Kidney capillary endothelial cell (primary cell): ENCODE measurements at places on chromosomes 13 and 19.

DNA sequence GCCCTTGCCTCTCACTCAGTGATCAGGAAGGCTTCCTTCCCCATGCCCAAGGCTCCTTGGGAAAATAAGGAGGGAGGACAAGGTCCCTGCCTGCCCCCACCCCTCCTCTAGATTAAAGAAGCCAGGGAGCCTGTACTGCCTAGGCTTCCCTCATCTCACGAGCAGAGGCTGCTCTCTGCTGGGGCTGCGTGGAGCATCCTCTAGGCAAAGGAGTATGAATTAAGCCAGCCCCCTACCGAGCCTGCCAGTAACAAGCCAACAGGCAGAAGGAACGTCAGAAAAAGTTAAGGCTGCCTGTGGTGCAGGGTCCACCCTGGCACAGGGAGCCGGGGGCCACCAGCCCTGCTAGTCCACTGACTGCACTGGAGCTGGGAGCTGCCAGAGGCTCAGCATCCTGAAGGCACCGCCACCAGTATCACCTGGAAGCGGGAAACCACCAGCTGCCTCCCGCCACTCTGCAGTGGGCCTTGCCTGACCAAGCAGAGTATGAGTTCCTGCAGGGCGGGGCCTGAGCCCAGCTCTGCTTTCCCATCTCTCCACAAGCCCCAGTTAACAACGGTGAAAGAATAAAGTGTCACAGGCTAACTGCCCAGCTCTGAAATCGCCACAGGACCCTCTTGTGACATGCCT is 6.8 kb downstream of the NAPA start:
- no peak for DNase-seq

DNA sequence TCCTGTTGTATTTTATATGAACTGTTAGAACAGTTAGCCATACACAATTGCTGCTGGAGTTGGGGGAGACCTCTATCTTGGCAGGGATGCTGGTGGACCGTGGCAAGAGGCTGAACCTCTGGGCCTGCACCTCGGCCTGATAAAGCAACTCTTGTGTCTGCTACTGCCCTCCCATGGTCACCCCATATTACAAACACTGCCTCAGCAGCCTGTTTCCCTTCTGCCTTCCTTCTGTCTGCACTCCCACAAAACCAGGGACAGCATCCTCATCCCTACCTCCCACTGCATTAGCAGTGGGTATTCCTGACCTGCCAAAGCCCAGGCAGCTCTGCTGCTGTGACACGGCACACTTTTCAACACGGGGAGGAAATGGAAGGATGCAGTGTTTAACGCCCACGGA is 456.4 kb downstream of the FGF14 start:
- no peak for DNase-seq

GRCh38 chr19:12834566-12834943 is at the start of gene RTBDN:
Gene RTBDN (minus strand): TSS chr19:12834579. CDS start chr19:12829979, 4,600 bp downstream.
- DNase-seq = no peak

- DNase-seq = no peak
These were observed 375.4 kb upstream of the ZNF507 start for GRCh38 chr19:31970027-31970461.

GRCh38 chr13:22748866-22749577 is 431.8 kb upstream of the SGCG start:
- DNase-seq = no peak

DNA sequence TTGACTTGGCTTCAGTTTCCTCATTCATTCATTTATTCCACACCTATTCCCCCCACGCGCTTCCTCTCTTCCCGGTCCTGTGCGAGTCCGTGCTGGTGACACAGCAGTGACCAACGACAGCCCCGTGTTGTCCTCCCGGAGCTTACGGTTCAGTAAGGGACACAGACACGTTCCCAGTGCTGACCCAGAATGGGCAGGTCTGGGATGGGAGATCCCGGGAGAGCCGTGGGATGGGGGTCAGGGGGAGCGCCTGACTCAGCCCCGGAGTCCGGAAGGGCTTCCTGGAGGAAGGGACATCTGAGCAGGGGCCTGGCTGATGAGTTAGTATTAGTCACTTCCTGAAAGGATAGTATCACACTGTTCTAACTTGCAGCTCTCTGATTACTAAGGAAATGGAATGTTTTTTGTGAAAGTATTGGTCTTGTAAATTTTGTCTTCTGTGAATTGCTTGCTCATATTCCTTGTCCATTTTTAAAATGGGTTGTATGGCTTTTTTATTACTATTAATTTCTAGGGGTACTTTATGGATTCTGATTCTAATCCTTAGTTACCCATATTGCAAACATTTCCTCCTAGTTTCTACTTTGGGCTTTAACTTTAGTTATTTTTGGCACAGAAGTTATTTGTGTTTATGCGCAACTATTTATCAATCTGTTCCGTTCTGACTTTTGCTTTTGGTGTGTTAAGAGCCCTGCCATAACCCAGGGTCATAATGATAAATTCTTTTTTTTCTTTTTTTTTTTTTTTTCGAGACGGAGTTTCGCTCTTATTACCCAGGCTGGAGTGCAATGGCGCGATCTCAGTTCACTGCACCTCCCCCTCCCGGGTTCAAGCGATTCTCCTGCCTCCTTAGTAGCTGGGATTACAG is 708 bp upstream of the ERCC1 start:
- DNase-seq = peak; percentile 99

DNA sequence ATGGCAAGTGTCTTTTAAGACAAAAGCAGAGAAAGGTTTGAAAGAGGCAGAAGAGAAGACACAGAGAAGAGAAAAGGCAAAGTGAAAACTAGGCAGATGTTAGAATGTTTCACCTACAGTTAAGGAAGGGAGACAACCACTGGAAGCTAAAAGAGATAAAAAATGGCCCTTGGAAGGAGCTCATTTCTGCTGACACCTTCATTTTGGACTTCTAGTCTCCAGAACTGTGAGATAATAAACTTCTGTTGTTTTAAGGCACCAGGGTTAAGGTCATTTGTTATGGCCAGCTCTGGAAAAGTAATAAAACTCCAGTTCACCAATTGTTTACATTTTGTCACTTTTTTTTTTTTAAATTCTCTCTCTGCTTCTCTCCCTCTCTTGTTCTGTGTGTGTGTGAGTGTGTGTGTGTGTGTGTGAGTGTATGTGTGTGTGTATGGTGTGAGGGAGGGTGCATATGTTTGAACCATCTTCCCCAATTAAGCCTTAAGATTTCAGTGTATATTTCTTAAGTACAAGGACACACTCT is 374.6 kb downstream of the DACH1 start:
- no peak for DNase-seq

DNA sequence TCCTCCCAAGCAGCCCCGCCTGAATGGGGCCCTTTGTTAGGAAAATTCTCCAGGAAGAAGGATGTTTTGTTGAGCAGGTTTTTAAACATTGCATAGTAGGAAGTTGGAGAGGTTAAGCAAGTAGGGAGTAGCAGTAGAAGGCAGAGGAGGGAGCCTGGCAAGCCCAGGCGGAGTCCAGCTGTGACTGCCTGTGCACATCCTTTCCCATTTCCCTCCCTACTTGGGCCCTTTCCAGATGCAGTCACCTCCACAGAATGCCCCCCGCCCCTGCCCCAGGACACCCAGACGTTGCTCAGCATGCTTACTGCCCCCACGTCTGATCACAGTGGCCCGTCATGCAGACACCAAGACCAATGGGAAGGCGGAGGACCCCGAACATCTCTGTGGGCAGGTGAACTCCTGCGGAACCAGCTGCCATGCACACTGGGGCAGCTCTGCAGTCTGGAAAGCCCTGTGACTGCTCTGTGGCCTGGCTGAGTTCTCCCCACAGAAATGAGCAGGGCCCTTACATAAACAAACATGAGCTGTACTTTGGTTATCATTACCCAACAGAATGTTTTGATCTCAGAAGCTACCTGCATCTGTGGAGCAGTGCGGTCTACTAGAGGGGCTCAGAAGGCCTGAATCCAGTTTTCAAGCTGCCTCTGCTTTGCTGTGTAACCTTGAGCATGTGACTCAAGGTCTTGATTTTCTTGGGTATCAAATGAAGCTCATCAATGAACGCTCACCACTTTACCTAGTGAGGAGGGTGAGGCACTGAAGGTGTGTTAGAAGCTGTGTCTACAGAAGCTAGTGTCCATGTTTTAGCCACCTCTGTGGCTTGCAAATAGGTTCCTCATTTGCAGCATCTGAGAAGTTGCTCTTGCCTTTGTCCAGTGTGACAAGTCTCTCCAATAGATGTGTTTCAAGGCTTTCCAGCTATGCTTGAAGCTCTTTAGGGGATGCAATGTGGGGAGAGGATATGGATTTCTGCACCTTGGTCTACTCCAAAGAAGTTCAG is 84.2 kb downstream of the TNFRSF19 start:
- no peak for DNase-seq

- no peak for DNase-seq
These were observed 51.0 kb downstream of the WDFY2 start for GRCh38 chr13:51635137-51635878.

GRCh38 chr13:65551208-65551607 is 1678.9 kb downstream of the PCDH9 start:
- no peak for DNase-seq

DNA sequence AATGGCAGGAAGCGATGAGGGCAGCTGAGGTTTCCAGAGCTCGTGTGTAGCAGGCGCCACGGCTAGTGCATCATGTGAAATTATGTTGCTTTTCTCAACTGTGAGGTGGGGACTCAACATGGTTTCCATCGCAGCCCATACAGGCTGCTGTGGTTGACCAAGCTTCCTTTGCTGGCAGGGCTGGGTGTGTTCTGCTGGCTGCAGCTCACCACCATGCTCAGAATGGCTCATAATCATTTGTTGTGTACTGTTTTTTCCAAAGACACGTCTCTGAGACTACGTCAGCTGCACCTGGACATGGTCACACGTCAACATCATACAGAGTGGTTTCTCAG is 16.1 kb upstream of the RASA3 start:
- DNase-seq = no peak

- DNase-seq = peak; percentile 33
These were observed 4.0 kb downstream of the PIK3R2 start for GRCh38 chr19:18156841-18157464.

- DNase-seq = no peak
These were observed 126.6 kb downstream of the AKAP11 start for GRCh38 chr13:42398533-42398932.

DNA sequence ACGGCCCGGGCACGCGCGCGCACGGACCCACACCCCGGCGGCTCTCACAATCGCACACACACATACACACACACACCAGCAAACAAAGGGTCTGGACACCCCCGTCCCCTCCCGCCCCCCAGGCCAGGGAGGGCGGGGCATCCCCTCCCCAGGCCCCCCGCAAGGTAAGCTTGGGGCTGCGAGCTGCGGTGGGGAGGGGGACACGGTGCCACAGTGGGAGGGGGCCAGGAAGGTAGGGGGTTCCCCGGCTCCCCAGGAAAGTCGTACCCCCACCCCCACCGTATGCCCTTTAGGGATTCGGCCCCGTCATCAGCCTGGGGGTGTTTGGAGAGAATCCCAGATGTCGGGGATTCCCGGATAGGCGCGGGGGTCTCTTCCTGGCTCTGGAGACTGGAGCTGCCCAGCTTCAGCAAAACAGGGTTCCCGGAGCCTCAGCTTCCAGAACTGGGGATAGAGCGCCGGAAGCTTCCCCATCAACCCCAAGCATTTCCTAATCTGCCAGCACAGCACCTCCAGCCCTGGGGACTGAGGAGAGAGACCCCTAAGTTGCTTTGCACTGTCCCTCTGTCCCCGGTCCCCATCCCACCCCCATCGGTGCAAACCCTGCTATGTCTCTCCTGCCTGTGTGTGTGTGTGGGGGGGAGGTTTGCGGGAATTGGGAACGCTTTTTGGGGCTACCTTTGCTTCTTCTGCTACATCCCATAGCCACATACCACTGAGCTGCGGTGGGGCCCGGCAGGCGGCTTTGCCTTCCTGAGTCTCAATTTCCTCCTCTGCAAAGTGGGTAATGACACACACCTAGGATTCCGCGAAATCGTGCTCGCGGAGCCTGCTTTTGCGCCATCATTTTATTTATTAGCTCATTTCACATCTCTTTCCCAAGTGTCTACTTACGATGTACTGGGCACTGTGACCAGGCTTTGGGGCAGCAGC is 1.8 kb upstream of the CDC37 start:
- no peak for DNase-seq

DNA sequence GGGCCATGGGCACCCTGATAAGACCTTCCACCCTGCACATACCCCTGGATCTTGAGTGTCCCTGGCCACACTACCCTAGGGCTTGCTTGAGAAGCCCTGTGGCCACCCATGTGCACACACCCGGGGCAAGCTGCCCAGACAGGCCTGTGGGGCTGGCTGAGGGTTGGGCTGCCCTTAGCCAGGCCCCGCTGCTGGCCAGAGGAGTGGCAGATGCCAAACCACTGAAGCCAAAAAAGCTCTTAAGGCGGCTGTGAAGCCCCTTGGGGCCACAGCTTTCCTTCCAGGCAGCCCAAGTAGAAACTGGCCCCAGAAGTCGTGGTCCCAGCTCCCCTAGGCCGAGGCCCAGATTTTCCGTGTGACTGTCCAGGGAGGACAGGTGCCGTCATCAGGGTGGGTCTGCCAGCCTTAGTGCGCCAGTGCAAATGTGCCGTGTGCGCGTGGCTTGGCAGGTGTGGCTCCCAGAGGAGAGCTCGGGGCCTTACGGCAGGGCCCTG is 14.8 kb downstream of the CEBPG start:
- DNase-seq = no peak

GRCh38 chr19:6587093-6587820 is 3.7 kb downstream of the CD70 start:
- DNase-seq = no peak

DNA sequence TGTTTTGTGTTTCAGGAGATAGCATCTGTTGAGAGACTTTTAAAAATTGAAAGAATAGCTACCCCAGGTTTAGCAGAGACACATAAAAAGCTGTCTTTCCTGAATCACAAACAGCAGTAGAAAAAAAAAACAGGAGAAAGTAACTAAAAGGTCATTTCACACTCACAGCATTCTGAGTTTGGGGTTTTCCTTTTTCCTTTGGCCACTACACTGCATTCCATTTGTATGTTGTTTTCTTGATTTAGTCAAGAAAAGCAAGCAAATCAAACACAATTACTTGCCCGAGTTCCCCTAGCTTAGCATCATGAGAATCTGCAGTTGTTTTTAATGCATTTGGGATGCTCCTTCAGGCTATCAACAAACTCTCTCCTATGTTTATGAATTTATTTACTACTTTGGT is 161.0 kb downstream of the KCTD12 start:
- no peak for DNase-seq

GRCh38 chr19:28627669-28628068 is 585.3 kb downstream of the UQCRFS1 start:
- no peak for DNase-seq

- no peak for DNase-seq
These were observed 284.7 kb downstream of the SLC7A1 start for GRCh38 chr13:29310806-29311205.

GRCh38 chr19:46962030-46962570 is 57.5 kb upstream of the NPAS1 start:
- DNase-seq = no peak

DNA sequence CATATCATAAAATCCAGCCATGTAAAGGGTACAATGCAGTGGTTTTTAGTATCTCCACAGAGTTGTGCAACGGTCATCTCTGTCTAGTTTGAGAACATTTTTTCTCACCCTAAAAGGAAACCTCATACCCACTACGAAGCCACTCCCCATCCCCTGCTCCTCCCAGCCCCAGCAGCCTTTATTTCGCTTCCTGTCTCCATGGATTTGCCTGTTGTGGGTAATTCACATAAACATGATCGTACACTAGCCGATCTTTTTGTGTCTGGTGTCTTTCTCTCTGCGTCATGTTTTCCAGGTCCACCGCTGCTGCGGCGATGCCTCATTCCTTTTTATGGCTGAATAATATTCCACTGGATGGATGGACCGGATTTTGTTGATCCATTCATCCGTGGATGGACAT is 28.6 kb downstream of the BICRA start:
- no peak for DNase-seq

- no peak for DNase-seq
These were observed 7.9 kb upstream of the SHC2 start for GRCh38 chr19:468587-469256.

GRCh38 chr19:55858969-55859368 is 22.6 kb downstream of the NLRP4 start:
- DNase-seq = no peak
